ENCODE measurements at places on chromosomes 13 and 19. TPM values are rescaled to one million over a fixed set of nuclear protein-coding genes. Genes with fewer than 3 reads are reported as not detected.

The FGF9 gene
- total RNA-seq = 3.1 TPM

The ZNF222 gene
- total RNA-seq = 3.5 TPM

The CEACAM3 gene
- 0.71 TPM for total RNA-seq

The CYSLTR2 gene
- total RNA-seq = 0.86 TPM

The TNFSF9 gene
- 0.42 TPM for total RNA-seq

The RASGRP4 gene
- total RNA-seq = 3.9 TPM

The GPC6 gene
- total RNA-seq = 35.9 TPM

The LYPD3 gene
- 0.52 TPM for total RNA-seq

The EVI5L gene
- total RNA-seq = 16.0 TPM

The CCDC9 gene
- total RNA-seq = 33.5 TPM

The EXOC3L2 gene
- total RNA-seq = 2.9 TPM

The MATK gene
- 1.1 TPM for total RNA-seq

The DZIP1 gene
- total RNA-seq = 20.0 TPM

The ACP7 gene
- total RNA-seq = not detected

The PRTN3 gene
- total RNA-seq = not detected

The RUBCNL gene
- total RNA-seq = 3.6 TPM

The SAMD1 gene
- 22.7 TPM for total RNA-seq

The CCL25 gene
- total RNA-seq = not detected

The SLC5A5 gene
- total RNA-seq = not detected

The NEK3 gene
- 17.3 TPM for total RNA-seq

The MYPOP gene
- total RNA-seq = 6.1 TPM

The ZNF536 gene
- total RNA-seq = 2.8 TPM

The PCDH20 gene
- total RNA-seq = 66.0 TPM

The ZNF701 gene
- total RNA-seq = 16.0 TPM

The C19orf85 gene
- not detected for total RNA-seq

The LILRA1 gene
- total RNA-seq = 1.7 TPM

The CGB7 gene
- total RNA-seq = not detected

The ZNF878 gene
- total RNA-seq = 0.14 TPM

The HSPB6 gene
- 412 TPM for total RNA-seq

The TPTE2 gene
- total RNA-seq = 0.19 TPM

The MEF2B gene
- total RNA-seq = 1.3 TPM

The DIAPH3 gene
- total RNA-seq = 0.83 TPM

The OR7E24 gene
- total RNA-seq = not detected
